ENCODE measurements at places on chromosomes 2 and 18.

- DNase-seq, result no peak
Observed at GRCh38 chr2:143730953-143731260, 601.7 kb downstream of the ARHGAP15 start.

DNA sequence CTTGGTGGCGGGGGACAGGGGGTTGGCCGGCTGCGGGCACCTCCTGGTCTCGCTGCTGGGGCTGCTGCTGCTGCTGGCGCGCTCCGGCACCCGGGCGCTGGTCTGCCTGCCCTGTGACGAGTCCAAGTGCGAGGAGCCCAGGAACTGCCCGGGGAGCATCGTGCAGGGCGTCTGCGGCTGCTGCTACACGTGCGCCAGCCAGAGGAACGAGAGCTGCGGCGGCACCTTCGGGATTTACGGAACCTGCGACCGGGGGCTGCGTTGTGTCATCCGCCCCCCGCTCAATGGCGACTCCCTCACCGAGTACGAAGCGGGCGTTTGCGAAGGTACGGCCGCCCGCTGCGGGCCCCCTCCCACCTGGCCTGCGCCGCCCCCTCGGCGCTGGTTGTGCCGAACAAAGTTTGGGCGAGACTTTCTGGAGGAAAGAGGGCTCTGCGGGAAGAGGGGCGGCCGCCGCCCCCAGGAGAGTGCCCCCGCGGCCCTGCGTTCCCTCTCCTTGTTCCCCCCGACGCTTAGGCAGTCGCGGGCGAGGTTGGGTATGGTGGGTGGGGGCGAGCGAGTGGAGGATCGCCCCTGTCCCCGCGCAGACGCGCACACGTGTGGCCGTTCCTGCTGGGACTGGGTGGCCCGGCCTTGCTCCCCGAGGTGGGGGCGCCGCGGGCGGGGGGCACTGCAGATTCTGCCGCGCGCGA is 866 bp downstream of the CRIM1 start:
- peak; percentile 27 for DNase-seq

DNA sequence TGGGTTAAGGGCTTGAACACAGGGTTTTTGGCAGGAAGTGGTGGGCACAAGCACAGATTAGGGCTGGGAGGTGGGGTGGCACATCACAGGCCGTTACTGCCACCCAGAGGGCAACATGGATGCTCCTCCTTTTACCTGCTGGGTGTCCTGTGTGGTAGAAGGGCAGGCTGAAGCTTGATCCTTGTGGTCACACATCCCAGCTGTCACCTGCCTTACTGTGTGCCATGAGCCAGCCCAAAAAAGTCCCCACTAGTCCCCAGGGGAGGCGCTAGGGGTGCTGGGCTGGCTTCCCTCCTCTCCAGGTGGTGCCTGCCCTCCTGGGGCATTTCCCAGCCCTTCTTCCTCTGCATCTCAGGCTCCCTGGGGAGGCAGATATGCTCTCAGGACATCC is 50.5 kb upstream of the ALPP start:
- no peak for DNase-seq

DNA sequence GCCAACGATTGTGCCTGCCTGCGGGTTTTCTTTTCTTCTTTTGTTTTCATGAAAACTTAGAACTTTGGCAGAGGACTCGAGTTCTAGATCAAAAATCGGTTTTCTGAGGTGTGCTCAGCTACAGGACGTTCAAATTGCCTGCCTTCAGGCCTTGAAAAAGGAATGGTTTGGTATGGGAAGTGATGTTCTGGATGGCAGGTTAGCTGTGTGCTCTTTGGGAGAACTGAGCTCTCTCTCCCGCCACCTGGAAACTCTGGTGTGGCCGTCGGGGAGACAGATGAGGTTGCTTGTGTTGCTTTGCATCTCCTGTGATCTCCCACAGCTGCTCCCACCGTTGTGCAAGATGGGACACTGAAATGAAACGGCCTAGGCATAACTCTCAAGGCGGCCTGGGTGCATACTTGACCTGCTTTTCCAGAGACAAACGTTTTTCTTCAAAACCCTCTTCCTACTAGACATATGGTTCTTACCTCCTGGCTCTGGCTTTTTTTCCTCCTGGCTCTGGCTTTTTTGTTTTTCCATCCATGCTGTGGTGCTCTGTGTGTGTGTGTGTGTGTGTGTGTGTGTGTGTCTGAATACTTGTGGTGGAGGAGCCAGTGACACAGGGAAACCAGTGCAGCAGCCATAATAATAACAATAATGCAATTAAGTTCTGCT is 2.0 kb downstream of the FMNL2 start:
- no peak for DNase-seq

DNA sequence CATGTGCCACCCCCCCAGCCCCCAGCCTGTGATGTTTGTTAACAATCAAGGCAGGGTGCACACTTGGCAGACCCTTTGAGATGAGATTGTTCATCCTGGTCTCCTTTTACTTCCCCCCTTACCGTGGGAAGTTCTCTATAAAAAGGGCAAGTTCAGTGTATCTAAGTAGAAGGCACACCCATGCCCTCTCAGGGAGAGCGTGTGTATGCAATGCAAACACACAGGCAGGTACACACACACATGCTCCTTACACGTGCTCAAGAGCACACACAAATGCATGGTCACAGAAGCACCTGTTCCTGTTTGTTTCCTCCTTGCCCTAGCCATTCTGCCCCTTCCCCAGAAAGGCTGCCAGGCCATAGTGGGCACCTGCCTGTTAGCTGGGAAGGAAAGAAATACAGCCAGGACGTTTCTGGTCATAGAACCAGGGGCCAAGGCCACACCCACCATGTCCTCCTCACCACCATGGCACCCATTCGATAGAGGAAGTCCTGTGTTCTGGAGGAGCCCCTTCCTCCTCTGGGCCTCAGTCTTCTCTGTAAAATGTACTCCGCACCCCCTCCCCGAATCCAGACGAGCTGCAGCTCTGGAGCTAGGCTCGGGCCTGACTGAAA is 3.1 kb downstream of the ATOH8 start:
- DNase-seq, result no peak

DNA sequence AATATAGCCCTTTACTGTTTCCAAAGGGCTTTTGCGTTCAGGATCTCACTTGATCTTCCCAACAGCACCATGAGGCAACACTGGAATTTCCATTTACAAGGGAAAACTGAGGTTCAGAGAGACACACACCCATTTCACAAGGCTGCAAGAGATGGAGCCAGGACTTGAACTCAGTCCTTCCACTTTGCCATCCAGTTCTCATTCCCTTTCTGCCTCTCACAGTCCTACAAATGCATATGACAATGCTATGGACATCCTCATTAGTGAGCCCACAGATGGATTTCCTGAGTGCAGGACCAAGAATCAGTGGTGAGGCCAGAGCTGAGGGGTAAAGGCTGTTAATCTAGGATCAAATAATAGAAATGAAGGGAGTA is 136.1 kb upstream of the MYCN start:
- DNase-seq, result no peak

- no peak for DNase-seq
Observed at GRCh38 chr2:206218796-206219499, 55.5 kb upstream of the ZDBF2 start.

- no peak for DNase-seq
Observed at GRCh38 chr2:25756536-25756935, 83.2 kb upstream of the DTNB start.

DNA sequence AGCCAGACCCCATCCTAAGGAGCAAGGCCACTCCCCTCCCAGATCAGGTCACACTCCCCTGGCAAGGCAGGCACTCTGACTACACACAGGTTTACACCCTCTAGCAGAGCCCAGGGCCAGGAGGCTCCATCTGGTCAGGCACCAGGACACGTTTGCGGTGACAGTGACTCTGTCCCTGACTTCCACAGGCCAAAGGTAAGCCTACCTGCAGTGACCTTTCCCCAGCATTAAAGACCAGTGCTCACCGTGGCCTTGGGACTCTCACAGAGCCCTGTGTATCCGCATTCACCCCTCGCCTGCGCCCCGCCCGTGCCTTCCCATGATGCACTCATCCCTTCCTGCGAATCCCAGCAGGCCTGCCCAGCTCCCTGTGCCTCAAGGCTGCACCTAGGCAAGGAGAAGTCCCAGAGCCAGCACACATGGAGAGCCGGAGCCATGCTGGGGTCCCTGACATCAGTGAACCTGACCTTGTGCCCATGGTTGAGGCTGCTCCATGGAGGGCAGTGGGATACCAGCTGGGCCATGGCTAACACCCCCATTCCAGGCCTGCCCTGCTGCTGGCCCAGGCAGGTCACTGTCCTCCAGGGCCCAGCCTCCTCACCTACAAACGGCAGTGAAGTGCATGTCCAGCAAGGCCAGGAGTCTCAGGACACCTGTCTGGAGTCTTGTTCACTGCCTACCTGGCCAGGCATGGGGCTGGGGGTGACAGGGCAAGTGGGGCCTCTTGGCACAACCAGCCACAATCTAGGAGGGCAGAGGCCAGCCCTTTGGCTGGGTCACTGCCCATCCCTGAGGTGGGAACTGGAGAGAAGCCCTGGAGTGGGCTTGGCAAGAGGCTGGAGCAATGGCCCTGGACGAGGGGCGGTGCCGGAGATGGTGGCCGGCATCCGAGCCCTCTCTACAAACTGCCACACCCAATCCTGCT is 3.0 kb downstream of the NEURL3 start:
- no peak for DNase-seq

DNA sequence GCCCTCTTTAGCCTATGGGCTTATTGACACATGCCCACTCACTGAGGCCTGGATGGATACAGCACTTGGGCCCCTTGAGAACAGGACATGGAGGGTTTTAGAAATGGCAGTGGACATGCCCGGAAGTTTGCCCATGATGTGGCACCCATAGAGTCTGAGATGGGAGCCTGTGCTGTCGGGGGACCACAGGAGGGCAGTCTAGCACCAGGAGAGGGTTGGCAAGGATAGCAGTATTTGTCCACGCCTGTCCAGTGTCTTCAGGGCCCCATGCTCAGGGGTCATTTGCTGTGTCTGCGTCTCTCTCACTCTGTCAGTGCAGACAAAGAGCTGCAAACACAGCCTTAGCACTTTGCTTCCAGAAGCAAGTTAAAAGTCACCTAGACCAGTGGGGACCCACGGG is 48.7 kb downstream of the IL1RL2 start:
- DNase-seq, result no peak

DNA sequence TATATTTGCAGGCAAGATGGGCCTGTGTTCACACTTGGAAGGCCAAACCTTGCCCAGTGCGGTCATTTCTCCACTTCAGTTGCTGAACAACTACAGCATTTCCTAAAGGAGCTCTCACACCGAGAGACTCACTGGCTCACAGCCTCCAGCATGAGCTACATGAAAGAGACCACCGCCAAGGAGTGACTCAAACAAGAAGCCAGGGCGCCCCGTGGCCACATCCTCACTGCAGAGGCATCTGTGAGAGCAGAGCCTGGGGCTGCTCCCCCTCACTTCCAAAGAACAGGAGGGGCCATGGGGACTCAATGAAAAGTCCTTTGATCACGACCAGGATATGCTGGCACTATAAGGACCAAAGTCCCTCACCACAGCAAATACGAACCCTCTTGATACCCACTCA is 50.0 kb downstream of the TMEM163 start:
- DNase-seq, result peak; percentile 89

DNA sequence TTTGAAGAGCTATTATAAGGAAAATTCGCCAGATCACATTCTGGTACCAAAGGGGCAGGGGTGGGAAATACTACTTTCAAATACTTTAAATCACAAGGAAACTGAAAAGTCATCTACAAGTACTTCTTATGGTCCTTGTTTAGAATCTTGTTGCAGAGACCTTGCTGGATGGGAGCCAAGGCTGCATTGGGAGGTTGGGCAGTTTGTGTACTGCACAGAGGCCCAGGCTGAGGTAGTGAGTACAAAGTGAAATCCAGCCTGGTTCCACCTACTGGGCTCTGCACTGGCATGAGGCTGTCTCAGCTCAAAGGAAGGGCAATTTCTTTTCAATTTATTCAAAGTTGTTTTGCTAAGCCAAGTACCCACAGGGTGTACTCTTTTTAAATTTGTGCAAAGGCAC is 140.3 kb upstream of the DLX2 start:
- no peak for DNase-seq

- no peak for DNase-seq
Observed at GRCh38 chr2:122203523-122203922, 448.1 kb downstream of the TSN start.

GRCh38 chr2:121179467-121179866 is 105.5 kb downstream of the TFCP2L1 start:
- no peak for DNase-seq
